ENCODE measurements at places on chromosomes 16 and 17.

DNA sequence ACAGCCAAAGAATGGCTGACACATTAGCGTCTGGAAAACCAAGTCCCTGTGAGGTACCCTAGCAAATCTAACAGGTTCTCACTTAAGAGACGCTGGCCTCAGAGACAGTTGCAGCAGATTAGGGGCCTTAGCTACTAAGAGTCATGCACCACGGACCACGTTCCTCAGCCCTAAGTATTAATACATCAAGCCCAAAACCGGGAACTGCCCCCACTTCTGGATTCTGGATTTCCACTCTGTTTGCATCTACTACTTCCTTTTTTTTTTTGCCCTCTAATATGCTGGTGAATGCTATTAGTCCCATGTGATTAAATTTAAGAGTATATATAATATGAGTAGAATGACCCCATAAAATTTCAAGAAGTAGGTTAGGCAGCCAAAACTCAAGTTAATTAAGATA, 775 bp upstream of the TERB1 start:
- DNase-seq, result no peak

DNA sequence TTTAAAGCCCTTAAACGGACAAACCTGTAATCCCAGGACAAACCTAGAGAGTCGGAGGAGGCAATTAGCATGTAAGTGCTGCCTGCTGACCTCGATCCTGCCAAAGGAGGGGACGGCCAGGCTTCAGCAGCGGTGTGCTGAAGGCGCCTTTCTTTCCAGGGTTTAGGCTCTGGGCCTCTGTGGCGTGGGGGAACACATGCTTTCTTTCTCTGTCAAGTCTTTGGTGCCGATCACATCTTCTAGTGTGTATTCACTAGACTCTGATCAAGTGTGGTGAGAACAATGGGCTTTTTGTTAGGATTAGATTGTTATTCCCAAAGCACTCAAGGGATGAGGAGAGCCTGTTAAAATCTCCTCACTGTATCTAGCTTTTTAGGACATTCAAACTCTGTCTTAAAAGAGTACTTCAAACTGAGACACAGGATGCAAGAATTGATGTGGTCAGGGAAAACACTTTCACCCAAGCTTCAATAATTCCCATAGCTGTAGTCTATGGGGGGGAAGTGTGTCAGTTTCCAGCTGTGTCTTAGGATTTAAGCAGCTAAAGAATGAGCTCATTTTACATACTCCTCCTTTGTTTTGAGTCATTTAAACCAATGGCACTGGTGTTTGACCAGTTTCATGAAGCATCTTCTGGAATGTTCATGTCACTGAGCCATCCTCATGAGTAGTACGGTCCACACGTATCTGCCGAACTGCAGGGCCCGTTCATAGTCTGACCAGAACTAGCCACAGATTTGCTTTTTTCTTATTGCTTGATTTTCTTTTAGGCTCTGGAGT, 51.2 kb downstream of the RPA1 start:
- DNase-seq, result no peak

DNA sequence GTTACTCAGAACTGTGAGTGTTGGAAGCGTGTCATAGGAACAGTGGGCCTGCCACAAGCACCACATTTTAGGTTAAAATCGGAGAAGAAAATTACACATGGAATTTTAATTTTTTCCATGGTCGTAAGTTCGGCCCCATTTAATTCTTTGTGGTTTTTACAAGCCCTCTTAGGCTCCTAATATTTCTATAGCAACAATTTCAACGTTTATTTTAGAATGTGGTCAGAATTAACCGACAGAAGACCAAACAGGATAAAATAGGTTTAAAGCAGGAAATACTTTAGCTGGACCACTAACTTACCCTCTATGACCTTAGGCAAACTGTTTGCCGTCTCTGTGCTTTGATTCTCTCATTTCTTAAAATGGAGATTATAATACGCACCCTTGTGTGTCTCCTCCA, 69.9 kb downstream of the FTO start:
- no peak for DNase-seq

DNA sequence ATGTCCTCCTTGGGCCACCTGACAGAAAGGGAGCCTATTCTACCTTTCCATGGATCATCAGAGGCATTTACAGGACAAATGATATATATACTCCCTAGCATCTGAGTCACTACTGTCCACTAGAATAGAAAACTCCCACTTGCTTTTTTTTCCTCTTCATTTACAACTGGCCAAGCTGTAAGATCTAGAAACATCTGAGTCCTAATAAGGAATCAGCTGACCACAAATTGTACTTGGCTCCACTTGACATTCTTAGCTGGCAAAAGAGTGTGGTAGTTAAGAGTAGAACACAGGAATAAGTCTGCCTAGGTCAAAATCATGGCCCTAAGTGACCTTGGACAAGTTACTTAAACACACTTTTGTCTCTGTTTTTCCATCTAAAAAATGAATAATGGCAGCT, 5.2 kb downstream of the RUSF1 start:
- no peak for DNase-seq

- DNase-seq, result no peak
Observed at GRCh38 chr16:16828913-16829398, 450.0 kb downstream of the NPIPA7 start.

- no peak for DNase-seq
Observed at GRCh38 chr16:11671676-11672075, 3.4 kb downstream of the SNN start.

All from activated gamma-delta T cell treated with Interleukin-2 at 50 U/mL for 16 hours (primary cell).